ENCODE measurements at places on chromosomes 6 and 20.
A peak's percentile ranks its signal among the peaks of the same experiment; 100 is the strongest.

DNA sequence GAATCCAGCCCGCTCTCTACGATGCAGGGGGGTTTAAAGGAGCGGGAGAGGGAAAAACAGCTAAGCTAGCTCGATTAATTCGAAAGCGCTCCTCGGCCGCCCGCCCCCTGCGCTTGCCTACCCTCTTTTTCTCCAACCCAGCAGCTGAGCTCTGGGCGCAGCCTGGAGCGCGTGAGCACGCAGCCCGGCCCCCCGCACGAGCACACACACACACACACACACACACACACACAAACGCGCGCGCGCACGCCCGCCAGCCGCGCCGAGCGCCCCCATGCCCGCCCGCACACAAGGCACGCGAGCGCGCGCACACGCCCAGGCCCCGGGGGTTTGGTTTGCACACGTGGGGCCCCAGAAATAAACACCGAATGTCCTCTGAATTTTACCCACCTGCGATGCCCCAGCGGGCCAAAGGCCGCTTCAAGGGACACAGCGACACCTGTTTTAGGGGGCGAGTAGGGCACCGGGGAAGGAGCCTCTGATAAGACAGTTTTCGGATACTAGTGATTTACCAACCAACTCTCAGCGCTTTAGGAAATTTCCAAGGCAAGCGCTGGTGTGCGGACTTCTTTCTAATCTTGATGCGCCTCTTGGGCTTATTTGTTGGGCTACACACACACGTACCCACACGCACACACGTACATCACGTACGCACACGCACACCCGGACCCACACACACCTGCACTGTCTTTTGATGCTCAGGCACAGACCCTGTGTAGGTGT lies 802 bp upstream of the NRN1 start:
- peak; percentile 19 for DNase-seq

DNA sequence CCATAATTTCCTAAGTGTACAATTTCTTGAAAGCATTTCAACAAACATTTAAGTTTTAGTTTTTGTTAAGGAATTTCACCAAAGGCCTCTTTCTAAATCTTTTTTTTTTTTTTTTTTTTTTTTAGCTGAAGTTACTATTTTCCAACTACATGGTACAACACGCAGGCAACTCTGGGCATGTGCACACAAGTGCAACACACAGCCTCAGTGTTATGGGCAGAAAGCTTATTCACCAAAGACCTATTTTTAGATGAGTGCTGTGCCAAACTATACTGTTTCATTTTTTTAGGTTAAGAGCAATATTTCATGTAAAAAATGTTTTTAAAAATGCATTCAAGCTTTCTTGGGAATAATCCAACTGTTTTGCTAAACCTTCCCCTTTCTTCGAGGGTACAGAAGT lies 42.0 kb upstream of the MAP3K4 start:
- DNase-seq: no peak

- no peak for DNase-seq
Measured at GRCh38 chr6:116633685-116634084, 17.4 kb downstream of the RSPH4A start.

DNA sequence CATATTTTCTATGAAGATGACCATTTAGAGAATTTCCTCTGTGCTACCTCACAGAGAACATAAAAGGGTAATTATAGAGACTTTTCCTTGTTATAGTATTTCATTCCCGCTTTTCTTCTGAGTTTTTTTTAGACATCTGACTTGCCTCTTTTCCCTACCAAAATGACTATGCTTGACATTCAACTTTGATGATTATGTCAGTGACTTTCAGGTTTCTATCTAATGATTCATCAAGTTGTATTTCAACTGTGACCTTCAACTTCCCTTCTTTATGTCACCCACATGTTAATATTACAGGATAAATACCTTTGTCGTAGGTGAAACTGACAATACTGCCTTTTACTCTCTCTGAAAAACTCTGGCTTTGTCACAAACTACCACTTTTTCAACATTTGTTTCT lies 95.3 kb downstream of the MLIP start:
- no peak for DNase-seq

- DNase-seq: no peak
Measured at GRCh38 chr6:113276601-113277000, 580.5 kb upstream of the MARCKS start.

- DNase-seq: no peak
Measured at GRCh38 chr20:9352739-9353138, 161.7 kb upstream of the LAMP5 start.

GRCh38 chr6:47934023-47934422 lies 152.2 kb downstream of the OPN5 start:
- no peak for DNase-seq

DNA sequence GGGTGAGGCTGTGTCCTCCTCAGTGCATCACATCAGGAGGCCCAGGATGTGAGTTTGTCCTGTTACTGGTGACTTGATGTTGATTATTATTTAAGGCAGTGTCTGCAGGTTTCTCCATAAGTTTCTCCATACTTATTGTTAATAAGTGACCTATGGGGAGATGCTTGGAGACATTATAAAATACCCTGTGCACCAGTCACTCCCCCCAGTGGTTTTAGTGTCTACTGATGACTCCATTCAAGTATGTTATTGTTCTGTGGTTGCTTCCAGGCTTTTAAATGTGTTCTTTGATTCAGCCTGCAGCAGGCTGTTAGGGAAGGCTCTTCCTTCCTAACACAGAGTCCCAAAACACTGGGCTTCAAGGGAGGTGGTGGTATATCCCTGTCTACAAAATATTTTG lies 14.6 kb upstream of the CST3 start:
- DNase-seq: no peak

GRCh38 chr6:157364705-157365104 lies 16.3 kb upstream of the ZDHHC14 start:
- DNase-seq: no peak

DNA sequence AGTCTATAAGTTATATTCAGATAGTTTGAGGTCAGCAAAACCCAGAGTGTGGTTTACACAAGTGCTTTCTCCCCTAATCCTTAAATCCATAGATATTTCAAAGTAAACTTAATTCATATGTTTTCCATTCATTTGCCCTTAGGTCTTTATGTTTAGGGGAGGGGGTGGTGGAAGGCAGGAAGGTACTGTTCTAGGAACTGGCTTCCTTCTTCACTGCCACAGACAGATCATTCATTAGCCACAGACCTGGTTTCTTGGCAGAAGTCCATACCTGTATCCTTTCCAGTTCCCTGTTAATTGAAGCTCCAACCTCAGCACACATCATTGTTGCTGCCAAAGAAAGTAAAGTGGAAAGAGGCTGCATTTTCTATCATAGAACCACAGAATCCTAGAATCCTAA lies 123.0 kb downstream of the AIG1 start:
- DNase-seq: no peak

GRCh38 chr20:59647271-59647670 lies 42.9 kb downstream of the PHACTR3 start:
- no peak for DNase-seq

- no peak for DNase-seq
Measured at GRCh38 chr6:117346142-117346930, 79.4 kb downstream of the ROS1 start.

DNA sequence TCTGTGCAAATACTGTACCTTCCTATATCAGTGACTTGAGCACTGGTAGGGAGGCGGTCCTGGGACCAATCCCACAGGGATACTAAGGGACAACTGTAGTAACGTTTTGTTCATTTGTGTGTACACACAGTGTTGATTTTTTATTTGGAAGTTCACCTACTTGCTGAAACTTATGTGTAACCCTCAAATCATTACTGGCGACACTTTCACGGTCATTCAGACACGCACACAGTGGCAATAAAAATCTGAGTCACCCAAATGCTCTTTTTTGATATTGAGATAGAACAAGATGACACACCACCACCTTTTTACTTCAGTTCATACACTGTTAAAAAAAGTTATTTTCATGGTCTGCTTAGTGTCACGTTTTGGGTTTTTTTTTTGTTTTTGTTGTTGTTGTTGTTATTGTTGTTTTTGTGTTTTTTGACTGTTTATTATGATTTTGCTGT lies 79.8 kb downstream of the QKI start:
- no peak for DNase-seq

DNA sequence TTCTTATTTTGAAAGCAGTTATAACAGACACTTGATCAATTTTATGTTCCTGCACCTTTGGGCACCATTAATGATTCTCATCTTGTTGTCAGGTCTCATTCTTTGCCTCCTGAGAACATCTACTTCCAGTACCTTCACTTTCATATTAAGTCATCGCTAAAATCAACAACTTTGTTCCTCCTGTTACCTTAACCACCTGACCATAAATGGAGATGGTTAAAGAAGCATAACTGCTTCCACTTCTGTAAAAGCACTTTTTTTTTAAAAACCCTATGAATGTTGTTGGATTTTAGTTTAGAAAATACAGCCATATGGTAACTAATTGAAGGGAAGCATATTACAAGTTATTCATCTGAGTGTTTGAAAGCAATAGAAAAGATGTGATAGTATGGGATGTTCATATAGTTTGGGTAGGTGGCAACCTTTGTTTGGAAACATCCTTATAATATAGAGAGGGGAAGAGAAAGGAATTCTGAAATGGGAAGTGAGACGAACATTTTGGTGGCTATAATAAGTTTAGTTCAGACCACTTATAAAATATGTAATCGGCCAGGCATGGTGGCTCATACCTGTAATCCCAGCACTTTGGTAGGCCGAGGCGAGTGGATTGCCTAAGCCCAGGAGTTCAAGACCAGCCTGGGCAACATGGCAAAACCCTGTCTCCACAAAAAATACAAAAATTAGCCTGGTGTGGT lies 53.9 kb downstream of the AFG1L start:
- no peak for DNase-seq

DNA sequence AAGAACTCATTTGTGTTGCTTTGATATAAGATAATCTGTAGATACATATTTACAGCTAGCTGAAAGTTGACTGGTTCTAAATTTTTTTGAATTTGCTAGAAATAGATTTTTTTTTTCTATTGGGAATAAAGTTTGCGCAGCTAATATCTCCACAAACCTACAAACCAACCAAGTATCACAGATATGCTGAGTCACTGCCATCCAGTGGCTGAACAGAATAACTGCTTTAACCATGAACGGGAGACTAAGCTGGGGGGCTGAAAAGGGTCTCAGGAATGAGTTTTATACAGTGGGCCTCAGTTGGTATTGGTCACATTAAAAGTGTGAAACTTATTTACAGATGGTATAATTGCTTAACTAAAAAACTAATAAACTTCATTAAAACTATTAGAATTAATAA lies 326.7 kb upstream of the CNR1 start:
- no peak for DNase-seq

DNA sequence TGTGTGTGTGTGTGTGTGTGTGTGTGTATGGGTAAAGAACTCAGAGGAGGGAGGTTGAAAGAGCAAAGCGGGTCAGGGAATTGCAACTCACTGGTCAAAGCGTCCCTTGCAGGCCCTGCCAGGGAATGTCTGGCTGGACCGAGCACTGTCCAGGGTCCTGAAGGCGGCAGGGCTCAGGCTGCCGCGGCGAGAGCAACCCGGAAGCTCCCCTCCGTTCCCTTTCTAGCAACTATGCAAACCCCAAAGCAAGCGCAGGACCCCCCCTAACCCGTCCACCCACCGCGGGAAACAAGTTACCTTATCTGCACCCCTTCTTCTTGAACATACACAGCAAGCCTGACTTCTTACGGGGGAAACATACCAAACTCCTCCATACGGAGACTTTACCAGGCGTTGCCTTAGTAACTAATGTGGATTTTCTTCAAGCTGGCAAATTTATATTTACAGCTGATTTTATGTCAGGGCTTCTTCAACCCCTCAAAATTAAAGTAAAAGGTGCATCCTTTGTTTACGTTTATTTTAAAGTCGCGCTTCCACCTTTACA lies 538 bp upstream of the GRM1 start:
- peak; percentile 21 for DNase-seq

- DNase-seq: no peak
Measured at GRCh38 chr6:79031821-79032590, 46.0 kb downstream of the PHIP start.

DNA sequence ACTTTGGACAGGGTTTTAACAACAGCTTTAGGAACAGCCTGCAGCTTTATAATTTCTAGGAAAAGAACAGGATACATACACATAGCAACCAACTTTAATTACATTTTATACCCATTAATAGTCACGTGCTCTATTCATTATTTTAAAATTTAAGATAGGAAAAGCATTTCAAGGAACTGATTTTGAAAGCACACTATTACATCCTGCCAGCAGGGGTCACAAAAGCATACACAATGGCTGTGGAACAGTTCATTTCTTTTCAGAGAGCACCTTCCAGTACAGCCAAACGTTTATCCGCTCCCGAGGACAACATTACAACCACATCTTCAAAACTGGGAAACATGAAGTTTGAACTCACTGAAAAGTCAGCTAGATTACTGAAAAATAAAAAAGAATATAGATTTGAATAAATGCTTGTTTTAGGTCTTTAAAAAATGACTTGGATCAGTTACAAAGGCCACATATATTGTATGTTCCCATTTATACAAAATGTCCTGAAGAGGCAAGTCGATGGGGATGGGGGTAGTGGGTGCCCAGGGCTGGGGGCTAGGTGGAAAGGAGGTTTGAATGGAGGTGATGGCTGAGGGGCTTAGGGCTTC lies 104.6 kb upstream of the EXOC2 start:
- DNase-seq: peak; percentile 36

DNA sequence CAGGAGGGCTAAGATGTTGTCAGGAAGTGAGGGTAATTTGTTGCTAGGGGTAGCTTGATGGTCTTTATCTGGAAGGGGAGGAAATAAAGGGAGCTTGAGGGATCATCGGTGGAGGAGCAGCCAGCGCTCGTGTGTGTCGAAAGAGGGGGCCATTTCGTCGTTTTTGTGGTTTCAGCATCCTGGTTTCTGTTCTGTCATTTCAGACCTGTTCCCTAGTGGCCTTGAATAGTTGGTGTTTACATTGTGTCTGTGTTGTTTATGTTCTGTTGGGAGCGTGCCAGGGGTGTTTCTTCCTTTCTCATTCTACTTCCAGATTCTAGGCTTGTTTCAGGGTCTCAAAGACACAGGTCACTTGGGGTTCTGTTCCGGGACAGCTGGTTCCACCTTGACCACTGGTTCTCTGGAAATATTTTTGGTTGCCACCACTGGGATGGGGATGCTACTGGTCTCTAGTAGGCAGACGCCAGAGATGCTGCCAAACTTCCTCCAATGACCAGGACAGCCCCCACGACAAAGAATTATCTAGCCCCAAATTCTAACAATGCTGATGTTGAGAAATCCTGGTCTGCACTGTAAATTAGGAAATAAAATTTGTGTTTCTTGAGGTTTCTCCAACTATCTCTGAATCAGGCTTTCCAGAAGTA lies 113.9 kb upstream of the NAA20 start:
- DNase-seq: no peak

DNA sequence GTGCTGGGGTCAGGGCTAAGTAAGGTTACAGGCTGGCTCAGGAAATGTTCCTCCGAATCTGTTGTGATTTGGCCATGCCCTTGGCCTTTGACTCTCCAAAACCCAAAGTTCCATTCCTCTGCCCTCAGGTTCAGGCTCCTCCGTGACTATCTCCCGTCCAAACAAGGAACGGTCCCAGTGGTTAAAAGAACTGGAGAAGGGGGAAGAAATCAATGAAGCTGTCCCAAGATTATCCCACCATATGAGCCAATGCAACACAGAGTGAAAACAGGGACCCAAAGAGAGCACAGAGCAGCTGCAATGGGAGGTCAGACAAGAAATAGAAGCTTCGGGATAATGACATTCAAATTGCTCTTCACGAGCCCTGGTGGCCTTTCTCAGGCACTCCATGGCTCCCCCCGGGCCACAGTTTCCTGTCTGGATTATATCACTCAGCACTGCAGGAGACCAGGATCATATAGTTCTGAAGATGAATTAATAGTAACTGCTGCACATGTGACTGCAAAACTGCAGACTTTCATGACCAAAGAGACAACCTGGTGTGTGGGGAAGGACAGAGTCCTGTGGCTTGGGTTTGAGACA lies 211.3 kb downstream of the ZNF217 start:
- no peak for DNase-seq

All from activated CD8-positive, alpha-beta memory T cell treated with anti-CD3 and anti-CD28 coated beads, Interleukin-2, amount 50 U/mL, for 4 hours (primary cell).